ENCODE measurements at places on chromosomes 5 and 9.

DNA sequence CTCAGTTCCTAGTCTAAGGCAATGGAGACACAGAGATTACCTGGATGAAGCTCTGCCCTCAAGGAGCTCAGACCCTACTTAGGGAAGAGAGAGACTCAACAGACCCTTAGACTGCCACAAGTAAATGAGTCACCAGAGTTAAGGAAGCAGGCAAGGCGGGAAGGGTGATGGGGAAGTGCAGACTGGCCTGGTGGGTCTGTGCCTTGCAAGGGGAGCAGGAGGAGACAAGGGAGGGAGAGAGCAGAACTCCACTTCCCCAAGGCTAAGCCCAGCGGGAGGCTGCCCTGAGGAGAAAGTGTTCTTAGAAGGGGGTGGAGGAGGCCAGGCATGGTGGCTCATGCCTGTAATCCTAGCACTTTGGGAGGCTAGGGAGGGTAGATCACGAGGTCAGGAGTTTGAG lies 83.7 kb downstream of the HRH2 start:
- DNase-seq, result no peak

DNA sequence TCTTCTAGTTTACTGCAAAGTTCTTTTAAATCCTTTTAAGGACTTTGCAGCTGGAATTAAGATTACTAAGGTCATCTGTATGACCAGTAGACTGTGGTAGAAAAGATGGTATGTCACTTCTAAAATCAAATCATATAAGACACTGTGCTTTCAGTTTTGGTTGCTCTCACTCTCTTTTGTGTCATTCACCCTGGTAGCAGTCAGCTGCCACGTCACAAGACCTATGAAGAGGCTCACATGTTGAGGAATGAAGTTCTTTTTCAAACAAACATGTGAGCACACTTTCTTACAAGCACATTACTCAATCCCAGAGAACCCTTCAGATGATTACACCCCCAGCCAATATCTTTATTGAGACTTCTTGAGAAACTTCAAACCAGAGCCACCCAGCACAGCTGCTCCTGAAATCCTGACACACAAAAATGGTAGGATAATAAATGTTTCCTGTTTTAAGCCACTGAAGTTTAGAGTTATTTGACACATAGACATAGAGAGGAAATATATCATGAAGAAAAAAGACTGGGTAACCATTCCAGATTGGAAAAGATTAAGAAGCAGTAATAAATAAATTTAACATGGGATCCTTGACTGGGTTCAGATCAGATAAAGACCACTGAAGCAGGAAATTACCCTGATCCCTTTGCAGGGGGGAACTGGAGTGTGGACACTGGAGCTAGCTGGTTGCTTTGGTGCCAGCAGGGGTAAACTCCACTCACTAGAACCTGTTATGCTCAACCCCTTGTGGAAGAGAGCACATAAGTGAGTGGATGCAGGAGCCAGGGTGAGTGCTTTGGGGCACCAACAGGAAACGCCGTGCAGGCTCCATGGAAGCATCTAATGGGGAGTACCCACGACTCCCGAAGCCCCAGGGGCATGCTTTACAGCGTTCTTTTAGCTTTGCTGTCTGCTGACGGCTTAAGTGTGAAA lies 64.1 kb downstream of the SLCO4C1 start:
- no peak for DNase-seq

- DNase-seq, result no peak
Observed at GRCh38 chr9:21684231-21684630, 118.2 kb upstream of the MTAP start.

- DNase-seq, result no peak
Observed at GRCh38 chr9:90259311-90260246, 383.0 kb downstream of the DIRAS2 start.

DNA sequence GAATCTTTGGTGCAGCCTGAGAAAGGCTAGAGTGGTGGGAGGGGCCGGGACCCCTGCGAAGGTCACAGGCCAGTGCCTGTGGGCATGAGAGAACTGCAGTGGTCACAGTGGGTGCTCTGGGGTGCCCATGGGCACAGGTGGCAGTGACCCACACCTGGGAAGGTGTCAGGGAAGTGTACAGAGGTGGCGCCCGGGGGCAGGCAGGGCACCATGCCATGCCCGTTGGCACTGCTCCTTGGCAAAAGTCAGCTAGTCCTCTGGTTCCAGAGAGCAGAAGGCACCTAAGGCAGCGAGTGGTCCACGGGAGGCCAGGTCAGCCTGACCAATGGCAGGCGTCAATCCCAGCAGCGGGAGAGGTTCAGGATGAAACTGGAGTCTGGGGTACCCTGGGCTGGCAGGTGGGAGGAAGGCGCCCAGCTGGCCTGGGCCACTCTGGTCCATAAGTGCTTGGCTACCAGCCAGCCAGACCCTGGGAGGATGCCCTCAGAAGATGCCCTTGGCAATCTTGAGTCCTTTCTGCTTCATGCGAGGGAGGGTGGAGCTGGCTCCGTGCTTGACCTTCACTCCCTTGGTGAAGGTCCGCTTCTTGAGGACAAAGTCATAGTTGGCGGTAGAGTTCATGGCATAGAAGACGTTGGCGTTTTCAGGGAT lies 22.8 kb downstream of the RALGDS start:
- DNase-seq, result no peak

- DNase-seq, result no peak
Observed at GRCh38 chr5:82975396-82975795, 101.8 kb downstream of the TMEM167A start.

- DNase-seq, result no peak
Observed at GRCh38 chr5:140262839-140263238, 40.1 kb downstream of the PFDN1 start.

- no peak for DNase-seq
Observed at GRCh38 chr5:75964008-75964407, 119.2 kb upstream of the SV2C start.

Measured in retinal pigment epithelial cell (primary cell).